Lung (tissue), 17 donors: ENCODE measurements at places on chromosomes 2 and 18. TPM values are rescaled to one million over a fixed set of nuclear protein-coding genes. Genes with fewer than 3 reads are reported as not detected.

The GPBAR1 gene
- 3.2 TPM for total RNA-seq

The PRSS56 gene
- total RNA-seq: not detected

The MYO5B gene
- 24.5 TPM for total RNA-seq

DNA sequence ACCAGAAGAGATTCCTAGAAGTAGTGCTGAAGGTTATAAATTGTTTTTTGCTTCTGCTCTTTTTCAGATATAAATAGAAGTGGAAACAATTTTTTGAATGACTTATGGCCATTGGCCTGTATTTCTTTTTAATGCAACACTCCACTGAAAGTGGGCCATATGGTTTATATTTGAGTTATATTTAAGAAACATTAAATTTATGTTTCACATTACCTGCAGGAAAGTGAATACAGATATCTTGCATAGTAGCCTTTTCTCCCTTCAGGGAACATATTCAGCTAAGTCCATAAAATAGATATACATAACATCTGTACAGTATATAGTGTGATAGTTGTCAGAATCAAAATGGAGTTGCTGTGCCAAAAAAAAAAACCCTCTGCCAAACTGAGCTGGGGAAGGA is 53.1 kb upstream of the EFEMP1 start:
- DNase-seq: no peak
- H3K36me3 ChIP-seq: no peaks in the 10 kb centered on the region
- H3K27me3 ChIP-seq: no peaks in the 10 kb centered on the region
- H3K27ac ChIP-seq: no peak overlapping the region
- H3K4me3 ChIP-seq: no peak overlapping the region

GRCh38 chr18:67511840-67512239 is 4.7 kb downstream of the DSEL start:
- no peaks in the 10 kb centered on the region for H3K27me3 ChIP-seq
- no peak overlapping the region for H3K4me3 ChIP-seq
- no peak for DNase-seq
- no peak overlapping the region for H3K27ac ChIP-seq
- H3K4me1 ChIP-seq: peaks cover 24% of the 10 kb centered on the region
- peaks cover 1% of the 10 kb centered on the region for H3K36me3 ChIP-seq
